ENCODE measurements at places on chromosomes 16 and 17. TPM values are rescaled to one million over a fixed set of nuclear protein-coding genes. Genes with fewer than 3 reads are reported as not detected.

NOXO1 gene
- 0.29 TPM for total RNA-seq

TOM1L1 gene
- total RNA-seq = 39.2 TPM

PMFBP1 gene
- total RNA-seq = 0.09 TPM

TBC1D3 gene
- total RNA-seq = not detected

OSBPL7 gene
- total RNA-seq = 9.6 TPM

MT1F gene
- 12.9 TPM for total RNA-seq

CDK5R1 gene
- 3.4 TPM for total RNA-seq

FKBP10 gene
- total RNA-seq = 108 TPM

KRTAP4-3 gene
- total RNA-seq = not detected

DYNLRB2 gene
- 0.28 TPM for total RNA-seq

ABI3 gene
- not detected for total RNA-seq

CDC6 gene
- 64.9 TPM for total RNA-seq

PTX4 gene
- not detected for total RNA-seq

CDIP1 gene
- total RNA-seq = 10.4 TPM

RASD1 gene
- total RNA-seq = 0.69 TPM

PRSS27 gene
- 1.00 TPM for total RNA-seq
